NCI-H2029 treated with DMSO at 0.1 percent for 48 hours (cell line): ENCODE measurements at places on chromosomes 12 and 14.

DNA sequence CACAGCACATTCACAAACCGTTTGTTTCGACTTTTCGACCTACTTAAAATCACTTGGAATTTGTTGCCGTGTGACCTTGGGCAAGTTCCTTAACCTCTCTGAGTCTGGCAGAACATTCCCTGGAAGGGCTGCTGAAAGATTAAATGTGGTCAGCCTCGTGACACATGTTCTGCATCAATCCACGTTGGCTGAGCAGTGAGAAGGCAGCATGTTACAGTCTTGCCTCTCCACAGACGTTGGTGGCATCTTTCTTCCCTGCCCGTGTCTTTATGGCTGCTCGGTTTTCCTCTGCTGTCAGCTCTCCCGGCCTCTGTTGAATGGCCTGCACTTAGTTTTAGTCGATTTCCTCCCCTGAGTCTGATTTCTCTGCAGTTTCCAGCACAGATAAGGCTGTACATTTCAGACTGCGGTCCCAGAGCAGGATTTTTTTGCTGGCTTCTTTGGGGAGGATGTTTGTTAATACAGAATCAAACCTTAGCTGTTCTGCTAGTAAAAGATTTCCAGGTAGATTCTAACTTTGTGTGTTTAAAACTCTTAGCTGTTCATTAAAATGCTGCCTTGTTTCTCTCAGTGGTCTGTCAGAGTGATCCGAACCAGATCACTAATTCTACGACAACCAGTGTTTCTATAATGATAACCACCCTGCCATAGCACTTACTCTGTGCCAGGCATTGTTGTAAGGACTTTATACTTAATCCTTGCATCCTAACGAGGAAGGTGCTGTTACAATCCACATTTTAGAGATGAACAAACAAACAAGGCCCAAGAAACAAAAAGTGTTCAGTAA, 217.1 kb downstream of the CHST11 start:
- DNase-seq: no peak

GRCh38 chr14:54169254-54169924, 212.8 kb upstream of the BMP4 start:
- no peak for DNase-seq

DNA sequence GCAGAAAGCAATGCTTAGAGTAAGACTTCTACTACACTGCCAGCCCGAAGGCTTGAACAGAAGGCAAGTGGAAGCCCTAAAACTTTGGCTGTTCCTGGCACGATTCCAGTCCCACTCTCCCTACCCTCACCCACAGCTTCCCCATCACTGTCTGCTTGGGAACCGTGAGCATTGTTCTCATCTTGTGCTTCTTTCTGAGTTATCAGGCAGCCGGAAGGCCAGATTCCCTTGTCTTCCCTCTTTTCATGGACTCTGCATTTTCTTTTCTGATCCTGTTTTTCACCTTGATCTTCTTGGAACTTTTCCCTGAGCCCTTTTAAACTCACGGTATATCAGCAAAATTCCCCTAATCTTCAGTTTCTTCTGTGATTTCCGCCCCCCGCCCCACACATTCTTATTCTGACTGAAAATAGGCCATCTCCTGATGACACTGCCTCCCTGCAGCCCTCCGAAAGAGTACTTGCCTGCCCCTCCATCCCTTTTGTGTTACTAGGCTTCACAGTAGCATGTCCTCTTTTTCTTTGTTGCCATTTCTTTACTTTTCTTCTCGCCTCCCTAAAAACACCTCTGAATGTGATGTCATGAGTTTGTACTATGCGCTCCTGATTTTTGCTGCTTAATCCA, 29.9 kb downstream of the RCOR1 start:
- DNase-seq: no peak

DNA sequence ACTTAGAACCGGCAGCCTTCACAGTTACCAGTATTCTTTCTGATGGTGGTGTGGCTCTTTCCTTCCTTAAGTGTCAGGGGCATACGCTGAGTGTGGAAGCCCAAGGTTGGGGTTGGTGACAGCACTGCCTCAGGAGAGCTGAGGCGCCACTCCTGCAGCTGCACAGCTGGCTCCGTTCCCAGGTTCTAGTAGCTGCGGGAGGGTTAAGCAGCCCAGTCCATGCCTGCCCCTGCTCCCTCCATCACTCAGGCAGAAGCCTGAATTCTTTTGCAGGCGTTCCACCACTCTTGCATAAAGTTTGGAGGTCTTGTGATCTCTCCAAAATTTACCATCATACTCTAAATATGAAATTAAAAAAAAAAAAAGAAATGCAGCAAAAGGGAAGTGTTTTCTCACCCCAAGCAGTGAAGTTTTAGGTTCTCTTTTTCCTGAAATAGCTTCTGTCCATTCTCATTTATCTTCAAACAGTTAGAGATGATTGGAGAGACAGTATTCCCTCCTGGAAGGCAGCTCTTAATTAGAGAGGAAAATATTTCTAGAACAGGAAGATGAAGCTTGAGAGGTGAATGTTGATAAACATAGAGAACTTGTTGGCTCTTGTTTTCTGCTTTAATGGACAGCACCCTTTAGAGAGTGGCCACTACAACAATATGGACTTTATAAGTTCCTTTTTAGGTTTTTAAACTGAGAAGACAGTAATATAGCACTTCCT, 136.1 kb downstream of the FGD4 start:
- DNase-seq: peak; percentile 87

DNA sequence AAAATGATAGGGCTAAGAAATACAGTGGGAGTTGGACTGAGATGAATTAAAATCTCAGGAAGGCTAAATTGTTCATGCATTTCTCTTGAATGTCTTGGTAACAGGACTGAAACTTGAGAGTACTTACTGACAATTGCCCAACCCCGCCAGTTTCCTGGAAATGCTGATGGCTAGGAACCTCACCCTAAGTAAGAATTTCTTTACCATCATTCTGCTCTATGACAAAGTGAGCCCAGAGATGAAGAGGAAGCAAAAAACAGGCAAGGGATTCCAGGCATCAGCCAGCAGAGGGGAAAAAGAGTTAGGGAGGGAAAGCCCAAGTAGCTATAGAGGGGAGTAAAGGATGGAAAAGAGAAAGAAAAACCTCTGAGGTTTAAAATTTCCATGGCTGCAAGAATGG, 397.7 kb downstream of the MDGA2 start:
- no peak for DNase-seq

DNA sequence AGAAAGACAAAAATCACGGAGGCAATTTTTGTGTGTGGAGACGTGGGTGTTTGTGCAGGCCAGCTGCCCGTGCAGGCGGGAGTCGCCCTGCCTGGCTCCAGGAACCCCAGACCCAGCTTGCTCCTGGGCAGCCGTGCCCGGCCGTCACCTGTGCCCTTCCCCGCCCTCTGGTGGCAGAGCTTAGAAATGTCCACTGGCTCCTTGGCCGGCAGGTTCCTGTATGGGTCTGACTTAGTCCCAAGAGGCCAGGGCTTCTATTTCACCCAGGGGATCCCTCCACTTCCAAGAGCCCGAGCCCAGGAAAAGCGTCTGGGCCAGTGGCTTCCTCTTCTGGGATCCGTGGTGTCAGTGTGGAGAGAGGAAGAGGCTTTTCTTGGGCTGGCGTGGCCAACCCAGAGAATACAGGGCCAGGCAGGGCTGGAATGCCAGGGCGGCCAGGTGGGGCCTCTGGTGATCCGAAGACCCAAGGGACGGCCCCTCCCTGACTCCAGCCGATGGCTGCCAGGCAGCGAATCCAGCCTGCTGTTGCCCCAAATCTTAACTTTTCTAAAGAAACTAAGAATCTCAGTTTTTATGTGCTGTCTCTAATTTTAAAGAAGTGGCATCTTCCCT, 120.9 kb downstream of the TMEM132C start:
- peak; percentile 59 for DNase-seq

DNA sequence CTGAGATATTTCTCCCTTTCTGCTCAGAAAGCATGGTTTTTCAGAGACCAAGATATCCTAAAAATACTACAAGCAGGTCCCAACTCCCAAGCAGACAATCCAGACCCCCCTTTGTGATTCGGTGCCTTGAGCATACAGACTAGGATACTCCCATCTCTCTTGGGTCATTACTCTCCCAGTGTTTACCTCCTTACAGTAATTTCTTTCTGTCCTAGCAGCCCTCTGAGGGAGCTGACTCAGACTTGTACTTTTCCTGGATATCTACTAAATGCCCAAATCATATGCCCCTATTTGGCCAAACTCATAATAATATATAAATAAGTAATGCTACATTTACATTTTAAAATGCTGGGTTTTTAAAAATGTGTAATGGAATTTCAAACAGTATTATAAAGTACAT, 355.6 kb downstream of the LRIG3 start:
- no peak for DNase-seq

- no peak for DNase-seq
These were observed 32.1 kb downstream of the PPFIBP1 start for GRCh38 chr12:27555925-27556778.

- no peak for DNase-seq
These were observed 465.6 kb downstream of the ZFP36L1 start for GRCh38 chr14:68327231-68327630.

DNA sequence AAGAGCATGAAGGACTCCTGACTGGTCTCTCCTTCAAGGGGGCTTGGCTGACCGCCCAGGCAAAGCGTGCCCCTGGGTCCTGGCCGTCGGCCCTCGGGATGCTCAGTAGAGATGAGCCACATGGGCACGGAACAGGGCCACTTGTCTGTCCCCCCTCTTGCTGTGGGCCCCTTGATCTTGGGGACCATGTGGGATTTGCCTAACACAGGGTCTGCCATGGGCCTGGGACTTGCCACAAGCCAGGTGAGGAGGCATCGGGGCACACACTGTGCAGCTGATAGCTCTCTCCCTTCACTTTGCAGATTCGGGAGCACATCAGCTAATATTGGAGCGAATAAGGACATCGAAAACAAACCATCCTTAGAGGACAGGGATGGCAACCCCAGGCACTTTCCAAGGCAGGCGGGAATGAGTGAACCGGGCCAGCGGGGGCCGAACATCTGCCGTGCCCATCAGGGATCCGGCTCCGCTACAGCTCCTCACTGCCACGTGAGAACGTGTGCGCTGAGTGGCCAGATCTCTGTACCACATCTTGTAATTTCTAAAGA, 88.1 kb downstream of the PIWIL1 start:
- no peak for DNase-seq

- DNase-seq: no peak
These were observed 25.1 kb downstream of the C12orf42 start for GRCh38 chr12:103470664-103471063.

DNA sequence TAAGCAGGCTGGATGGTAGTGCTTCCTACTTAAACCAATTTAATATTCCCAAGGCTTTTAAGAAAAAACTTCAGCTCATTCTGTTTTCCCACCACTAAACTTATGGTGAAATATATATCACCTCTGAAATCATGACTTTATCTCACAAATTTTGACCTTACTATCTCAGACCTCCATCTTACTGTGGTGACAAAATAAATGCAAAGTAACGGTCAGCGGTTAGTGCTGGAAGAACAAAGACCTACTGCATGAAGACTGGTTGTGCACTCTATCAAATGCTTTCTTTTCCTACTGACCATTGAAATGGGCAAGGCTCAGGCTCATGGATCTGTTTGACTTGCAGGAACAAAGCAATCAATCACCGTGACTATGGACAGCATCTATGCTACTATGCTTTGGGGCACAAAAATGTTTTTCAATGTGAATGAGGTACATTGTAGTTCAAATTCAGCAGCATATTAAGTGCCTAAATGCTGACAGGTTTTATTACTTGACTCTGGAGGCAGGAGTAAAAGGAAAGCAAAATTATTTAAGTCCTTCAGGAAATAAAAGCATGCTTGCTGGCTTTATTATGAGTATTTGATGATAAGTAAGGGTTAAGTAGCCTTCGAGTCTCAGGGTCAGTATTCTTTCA, 43.1 kb upstream of the GTF2A1 start:
- DNase-seq: no peak

GRCh38 chr14:50792634-50793068, 38.3 kb downstream of the NIN start:
- no peak for DNase-seq

DNA sequence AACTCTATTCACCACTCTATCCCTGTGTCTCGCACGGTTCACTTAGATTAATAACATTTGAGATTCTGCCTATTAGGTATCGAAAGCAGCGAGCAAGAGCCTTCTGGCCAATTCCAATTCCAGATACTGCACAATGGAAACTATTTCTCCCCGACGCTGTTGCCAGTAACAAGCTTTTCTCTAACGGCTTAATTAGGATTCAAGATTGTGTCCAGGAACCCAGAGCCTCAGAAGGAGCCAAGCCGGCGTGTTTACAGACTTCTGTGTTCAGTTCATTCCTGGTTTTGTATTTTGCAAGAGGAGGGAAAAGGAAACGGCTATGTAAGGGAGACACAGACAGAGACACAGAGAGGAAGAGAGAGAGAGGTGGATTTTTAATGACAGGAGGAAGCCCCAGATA, 185.6 kb downstream of the DICER1 start:
- DNase-seq: no peak

DNA sequence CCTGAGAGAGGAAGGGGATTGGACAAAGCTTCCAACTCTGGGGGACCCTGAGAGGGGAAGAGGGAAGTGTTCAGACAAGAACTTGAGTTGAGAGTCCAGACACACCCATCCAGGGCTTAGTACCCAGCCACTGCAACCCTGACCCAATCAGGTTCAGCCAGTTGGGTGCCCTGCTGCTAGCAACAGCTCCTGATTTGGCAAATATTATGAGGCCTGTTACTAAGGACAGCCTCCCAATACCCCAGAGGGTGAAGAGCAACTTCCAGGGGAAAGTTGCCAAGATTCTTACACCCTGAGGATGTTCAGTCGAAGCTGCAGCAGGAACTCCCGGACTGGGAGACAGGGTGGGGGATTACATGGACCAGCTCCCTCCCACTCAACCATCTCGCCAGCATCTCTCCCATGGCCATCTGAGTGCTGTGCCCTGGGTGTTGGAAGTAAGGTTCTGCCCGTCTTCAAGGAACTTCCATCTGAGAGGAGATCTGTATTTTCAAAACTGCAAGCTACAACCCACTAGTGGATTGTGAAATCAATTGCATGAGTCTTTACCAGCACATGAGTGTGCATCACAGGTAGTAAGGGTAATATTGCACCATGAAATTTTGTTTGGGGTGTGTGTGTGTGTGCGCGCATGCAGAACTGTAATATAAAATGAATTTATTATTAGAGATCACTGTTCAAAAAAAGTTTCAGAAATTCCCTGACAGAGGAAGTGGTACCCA, 11.5 kb upstream of the KRT78 start:
- no peak for DNase-seq

- DNase-seq: no peak
These were observed 5.8 kb upstream of the NTN4 start for GRCh38 chr12:95796225-95796981.

GRCh38 chr14:19918553-19919264, 1.7 kb upstream of the OR4K5 start:
- DNase-seq: no peak

GRCh38 chr14:70699646-70700045, 57.9 kb downstream of the TTC9 start:
- no peak for DNase-seq

GRCh38 chr12:105351523-105351922, 21.0 kb downstream of the C12orf75 start:
- DNase-seq: no peak

DNA sequence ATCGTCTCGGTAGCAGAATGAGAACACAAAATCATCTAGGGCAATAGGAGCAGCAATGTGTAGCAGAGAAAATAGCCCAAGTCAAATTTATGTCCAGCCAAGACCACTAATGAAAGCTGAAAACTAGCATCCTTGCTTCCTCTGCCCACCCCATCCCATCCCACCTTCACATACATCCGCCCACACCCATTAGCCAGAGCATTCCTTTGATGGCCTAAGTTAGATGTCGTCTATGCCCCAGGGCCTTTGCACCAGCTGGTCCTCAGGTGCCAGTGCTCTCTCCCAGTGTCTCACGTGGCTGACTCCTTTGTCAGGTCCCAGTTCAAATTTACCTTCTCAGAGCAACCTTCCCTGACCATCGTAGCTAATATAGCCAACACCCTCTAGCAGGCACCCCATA, 17.8 kb upstream of the PPP2R5C start:
- no peak for DNase-seq
